ENCODE measurements at places on chromosomes 1 and 21. TPM values are rescaled to one million over a fixed set of nuclear protein-coding genes. Genes with fewer than 3 reads are reported as not detected.

The MYBPHL gene
- 0.11 TPM for total RNA-seq

The APCS gene
- total RNA-seq, result not detected

The ACTL8 gene
- total RNA-seq, result not detected

- no peaks in the 10 kb centered on the region for H3K27me3 ChIP-seq
- no peak for DNase-seq
- no peak overlapping the region for H3K27ac ChIP-seq
- no peak overlapping the region for H3K4me3 ChIP-seq
These were observed 8.3 kb downstream of the PRDX6 start for GRCh38 chr1:173485401-173485800.

DNA sequence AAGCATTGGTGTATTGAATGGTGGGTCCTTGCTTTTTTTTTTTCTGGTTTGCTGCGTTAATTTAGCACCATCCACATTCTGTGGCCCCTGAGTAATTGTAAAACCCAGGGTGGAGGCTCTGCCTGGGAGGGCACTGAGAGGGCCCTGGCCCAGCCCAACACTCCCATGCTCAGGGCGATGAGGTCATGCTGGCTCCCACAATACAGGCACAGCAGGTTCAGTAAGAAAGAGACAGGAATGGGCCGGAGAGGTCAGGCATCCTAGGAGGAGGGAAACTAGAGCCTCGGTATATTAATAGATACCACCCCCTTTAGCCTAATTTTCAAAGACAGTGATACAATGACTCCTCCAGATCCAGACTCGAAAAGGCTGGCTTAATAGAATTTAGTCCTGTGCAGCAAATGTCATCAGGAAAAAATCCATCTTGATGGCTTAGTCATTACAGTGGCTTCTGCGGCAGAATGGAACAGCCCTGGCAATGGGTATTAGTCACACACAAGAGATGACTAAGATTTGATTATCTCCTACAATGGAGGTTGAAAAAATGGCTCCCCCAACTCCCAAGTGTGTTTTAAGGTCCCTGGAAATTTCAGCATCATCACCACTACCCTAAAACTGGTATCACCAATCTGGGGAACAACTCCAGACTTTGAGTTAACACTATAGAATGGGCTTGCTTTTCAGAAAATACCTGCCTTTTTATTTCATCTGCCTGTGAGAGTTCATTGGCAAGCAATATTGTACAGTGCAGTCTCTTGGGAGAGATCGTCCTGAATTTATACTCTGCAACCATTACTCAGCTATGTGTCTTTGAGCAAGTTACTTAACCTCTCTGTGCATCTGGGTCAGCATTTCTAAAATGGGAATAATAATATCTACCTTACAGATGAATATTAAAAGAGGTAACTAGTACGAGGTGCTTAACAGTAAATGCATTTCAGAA lies 43.9 kb upstream of the LYST start:
- no peaks in the 10 kb centered on the region for H3K36me3 ChIP-seq
- H3K27ac ChIP-seq, result no peak overlapping the region

GRCh38 chr1:35180776-35181374 lies 12.1 kb downstream of the SFPQ start:
- DNase-seq, result no peak
- H3K27ac ChIP-seq, result no peak overlapping the region
- no peak overlapping the region for H3K4me3 ChIP-seq
- peaks cover 42% of the 10 kb centered on the region for H3K36me3 ChIP-seq
- peaks cover 3% of the 10 kb centered on the region for H3K4me1 ChIP-seq

DNA sequence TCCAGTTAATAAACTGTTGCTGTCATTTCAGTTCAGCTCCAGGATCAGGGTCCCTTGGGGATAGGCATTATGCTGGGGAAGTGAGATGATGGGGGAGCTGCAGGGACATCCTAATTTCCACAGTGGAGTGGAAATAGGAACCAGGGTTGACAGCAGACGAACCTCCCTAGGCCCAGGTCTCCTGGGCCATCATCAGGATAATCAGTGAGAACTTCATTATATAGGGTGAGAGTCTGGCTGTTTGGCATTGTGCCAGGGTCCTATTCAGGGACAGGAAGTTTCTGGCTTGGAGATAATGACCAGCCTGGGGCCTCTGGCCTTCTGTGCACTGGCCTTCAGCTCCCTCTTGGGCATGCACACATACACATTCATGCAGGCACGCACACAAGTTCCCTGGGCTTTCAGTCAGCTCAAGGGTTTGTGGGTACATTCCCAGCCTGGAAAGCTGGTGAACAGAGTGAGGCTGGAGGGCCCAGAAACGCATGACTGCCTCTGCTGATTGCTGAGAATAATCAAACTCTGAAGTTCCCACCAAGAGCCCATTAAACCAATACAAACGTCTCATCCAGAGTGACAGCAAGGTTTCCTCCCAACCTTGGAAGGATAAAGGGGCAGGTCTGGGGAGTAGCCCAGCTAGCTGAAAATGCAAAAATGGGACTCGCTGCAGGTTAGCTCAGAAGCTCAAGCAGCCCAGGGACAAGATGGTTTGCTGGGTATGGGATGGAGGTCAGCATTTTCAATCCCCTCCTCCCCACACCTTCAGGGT lies 13.9 kb upstream of the LRIG2 start:
- no peaks in the 10 kb centered on the region for H3K36me3 ChIP-seq
- H3K4me1 ChIP-seq, result peaks cover 6% of the 10 kb centered on the region
- DNase-seq, result no peak
- H3K4me3 ChIP-seq, result no peak overlapping the region
- H3K27ac ChIP-seq, result no peak overlapping the region

All from spinal cord (tissue), 10 donors.